ENCODE measurements at places on chromosomes 2 and 18.
A peak's percentile ranks its signal among the peaks of the same experiment; 100 is the strongest.

DNA sequence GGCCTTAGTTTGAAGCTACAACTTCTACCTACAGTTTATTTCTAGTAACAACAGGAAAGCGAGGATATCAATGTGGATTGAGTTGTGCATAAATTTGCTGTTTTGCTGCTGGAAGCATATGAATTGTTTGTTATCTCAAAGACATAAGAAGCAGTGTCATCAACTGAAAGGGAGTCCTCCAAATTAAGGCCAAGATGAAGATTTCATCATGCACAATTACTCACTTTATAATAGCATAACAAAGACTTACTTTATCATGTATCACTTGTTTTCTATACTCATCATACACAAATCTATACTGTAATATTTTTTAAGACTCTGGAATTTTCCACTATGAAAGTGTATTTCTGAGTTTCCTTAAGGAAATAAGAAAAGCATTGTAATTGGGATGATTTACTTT, 136.1 kb upstream of the FANCL start:
- no peak for DNase-seq

DNA sequence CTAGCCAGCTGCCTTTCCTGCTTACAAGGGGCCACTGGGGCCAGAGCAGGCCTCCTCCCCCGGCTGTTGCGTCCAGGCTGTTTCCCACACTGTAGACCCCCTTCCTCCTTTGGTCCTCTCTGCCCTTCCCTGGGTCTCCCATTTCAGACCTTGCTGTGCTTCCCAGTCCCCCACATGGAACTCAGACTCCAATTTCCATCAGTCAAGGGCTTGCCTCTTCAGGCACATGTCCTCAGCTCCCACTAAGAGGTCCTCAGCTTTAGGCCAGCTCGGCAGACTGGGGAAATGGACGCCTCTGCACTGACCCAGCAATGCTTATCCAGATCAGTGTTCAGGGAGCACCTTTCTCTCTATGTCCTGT, 98.0 kb upstream of the BZW1 start:
- peak; percentile 1 for DNase-seq

DNA sequence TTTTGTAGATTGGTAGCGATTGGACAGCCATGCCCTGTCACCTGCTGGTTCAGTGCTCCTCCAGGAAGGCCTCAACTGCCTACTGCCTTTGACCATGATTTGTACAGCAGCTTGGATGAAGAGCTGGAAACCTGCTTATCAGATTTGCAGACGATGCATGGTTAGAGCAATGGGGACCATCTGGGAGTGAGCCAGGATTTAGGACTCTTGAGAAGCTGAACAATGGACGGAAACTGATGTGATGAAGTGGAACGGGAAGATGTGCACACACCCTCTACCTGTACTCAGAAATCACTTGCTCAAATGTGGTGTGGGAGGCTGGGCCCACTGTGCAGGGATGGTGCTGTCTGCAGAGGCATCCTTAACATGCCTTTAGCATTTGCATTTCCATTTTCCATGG, 57.2 kb downstream of the NCK2 start:
- no peak for DNase-seq

DNA sequence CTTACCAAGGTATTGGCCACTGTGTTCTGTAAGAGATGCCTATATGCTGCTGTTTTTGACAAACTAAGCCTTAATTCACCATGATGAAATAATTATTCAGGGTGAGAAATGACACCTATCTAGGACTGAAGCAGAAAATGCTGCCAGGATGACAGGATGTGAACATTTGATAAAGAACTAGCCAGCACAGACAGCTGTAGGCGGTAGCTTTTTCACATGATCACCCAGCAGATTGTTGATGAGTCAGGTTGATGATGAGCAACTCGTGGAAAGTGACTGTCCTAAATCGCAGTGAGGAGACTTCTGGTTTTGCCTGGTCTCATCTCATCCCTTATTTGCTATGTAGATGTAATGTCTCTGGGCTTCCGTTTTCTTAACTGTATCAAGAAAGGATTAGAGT, 144.1 kb downstream of the PRPF40A start:
- no peak for DNase-seq

DNA sequence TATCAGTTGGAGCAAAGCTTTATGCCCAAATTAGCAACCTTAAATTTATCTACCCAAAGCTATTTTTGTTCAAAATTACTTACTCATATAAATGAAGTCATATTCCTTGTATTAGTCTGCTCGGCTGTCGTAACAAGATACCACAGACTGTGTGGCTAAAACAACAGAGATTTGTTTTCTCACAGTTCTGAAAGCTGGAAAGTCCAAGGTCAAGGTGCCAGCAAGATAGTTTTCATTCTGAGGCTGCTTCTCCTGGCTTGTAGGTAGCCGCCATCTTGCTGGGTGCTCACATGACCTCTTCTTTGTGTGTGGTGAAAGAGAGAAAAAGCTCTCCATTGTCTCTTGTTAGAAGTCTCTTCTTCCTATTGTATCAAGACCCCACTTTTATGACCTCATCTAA, 15.7 kb upstream of the DPP10 start:
- no peak for DNase-seq

DNA sequence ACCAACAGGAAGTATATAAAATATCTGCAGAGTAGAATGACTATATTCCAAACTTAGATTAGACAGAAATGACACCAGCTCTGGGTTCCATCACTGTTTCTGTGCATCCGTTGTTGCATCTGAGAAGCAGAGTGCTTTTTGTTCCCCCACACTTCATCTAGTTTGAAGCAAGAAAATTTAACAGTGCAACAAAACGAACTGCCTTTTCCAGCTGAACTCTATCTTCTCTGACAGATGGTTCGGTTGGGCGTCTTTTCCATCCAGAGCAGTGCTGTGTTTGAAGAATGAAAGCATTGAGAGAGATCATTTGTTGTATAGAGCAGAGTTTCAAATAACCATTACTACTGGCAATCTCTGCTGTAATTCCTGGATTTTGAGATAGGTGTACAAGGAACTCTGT, 757.5 kb downstream of the DPP10 start:
- no peak for DNase-seq

GRCh38 chr2:229456091-229456490, 185.0 kb upstream of the PID1 start:
- DNase-seq: no peak

DNA sequence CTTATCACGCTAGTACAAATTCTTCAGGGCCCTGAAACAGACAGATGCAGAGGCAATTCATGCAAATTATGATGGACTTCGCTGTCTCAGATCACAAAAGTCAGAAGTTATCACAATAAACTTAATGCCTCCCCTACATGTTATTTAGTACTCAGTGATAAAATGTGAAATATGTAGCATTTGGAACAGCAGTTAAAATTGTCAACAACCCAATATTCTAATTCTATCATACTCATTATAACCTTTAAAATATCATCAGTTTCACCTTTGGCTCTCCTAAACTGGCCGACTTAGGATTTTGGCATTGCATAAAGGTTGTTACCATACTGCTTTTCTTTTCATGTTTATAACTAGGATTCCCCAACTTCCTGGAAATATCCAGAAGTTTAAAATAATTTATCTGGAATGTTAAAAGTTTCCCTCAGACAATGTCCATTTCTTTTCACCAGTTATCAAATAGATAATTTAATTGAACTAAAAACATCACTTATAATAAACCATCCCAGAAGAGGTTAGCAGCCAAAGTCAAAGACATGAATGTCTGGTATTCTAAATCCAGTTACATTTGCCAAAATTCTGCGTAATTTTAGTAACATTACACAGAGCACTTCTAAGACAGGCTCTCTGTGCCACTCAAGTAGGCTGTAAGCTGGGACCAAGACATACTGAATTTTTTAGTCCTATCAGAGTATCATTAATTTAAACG, 239.8 kb downstream of the RBM43 start:
- DNase-seq: no peak

GRCh38 chr2:43191947-43192516, 34.4 kb downstream of the ZFP36L2 start:
- no peak for DNase-seq

DNA sequence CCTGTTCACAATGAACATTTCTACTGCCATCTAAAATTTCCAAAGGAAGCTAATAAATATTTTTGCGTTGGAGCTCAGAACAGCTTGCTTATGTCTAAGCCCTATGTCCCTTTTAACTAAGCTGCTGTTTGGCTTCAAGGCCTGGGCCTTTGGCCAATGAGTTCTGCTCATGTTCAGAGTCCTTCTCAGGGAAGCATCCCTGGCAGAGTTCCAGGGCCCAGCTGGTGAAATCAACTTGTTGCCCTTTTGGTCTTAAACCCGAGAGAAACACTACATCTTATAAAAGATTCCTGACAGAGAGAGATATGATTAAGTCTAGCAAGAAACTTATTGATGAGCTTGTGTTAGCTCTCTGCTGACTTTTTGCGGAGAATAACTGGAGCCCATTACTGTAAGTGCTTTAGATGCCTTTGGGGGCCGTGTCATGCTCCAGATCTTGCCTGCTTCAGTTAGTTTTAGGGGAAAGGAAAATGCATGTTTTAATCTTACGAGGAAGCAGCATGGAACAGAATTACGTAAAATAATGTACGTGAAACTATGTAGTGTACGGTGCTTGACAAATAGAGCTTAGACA, 102.5 kb upstream of the NOSTRIN start:
- no peak for DNase-seq

- no peak for DNase-seq
These were observed 586.6 kb upstream of the KLHL29 start for GRCh38 chr2:22798386-22798785.

DNA sequence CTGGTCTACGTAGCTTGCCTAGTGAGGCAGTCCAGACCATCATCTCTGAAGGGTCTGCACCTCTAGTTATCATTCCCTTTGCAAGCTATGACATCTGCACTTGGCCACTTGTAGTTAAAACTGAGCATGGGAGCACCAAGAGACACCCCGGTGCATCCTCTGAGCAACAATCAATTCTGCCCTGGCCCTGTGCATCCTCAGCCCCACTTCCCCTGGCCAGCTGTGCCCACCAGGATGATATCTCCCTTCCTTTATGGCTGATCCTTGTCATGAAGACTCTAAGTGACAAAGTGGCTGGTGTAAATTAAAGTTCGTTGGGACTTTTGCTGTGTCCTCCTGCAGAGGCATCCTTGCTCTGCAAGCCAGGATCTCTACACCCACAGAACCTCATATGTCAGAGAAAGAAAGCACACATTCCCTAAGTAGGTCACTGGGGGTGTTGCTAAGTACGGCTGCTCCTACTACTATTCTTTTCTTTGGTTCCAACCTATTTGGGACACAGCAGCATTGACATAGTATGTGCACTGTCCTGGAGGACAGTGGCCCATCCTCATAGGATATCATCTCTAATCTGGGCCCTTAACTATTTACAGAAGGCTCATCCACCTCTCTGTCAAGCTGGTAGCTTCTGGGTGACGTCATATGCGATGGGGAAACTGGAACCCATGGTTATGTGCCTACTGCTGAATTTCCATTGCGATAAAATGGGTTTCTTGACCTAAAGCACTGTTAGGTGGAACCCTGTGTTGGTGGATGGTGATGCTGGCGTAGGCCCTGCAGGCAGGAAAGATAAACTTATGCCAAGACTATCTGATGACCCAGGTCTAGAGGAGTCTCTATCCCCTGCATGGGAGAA, 384.3 kb upstream of the ID2 start:
- no peak for DNase-seq

DNA sequence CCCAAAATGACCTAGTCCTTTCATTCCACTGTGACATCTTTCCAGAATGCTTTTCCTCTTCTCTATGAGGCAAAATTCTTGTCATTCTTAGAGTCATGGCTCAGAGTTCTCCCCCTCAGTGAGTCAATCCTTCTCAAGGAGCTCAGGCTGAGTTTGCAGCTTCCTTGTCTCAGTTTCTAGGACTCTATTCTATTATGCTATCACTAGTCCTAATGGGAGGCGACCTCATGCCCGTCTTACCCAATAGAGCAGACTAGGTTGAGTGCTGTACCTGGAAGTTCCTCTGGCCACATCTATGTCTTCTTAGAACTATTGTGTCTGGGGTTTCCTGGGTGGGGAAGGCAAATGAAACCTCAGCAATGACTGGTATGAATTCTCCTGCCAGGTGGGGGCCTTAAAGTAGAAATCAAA, 51.5 kb downstream of the HAUS1 start:
- no peak for DNase-seq

DNA sequence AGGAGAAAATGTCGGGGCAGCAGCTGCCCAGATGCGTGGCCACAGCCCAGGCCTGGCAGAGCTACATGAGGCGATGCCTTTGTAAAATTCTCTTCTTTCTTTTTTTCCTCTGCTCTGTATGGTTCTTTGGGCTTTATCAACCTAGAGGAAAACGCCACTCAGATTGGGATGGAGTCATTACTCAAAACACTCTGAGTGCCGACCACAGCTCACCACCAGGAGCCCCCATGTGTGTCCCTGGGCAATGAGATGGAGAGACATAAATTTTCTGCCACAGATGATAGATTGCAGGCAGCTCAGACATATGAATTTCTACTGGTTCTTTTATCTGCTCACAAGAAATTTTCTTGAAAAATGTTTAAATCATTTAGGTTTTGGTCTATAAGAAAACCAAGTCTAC, 56.0 kb downstream of the PARD6G start:
- no peak for DNase-seq

GRCh38 chr2:191226196-191226595, 19.0 kb upstream of the MYO1B start:
- DNase-seq: no peak

DNA sequence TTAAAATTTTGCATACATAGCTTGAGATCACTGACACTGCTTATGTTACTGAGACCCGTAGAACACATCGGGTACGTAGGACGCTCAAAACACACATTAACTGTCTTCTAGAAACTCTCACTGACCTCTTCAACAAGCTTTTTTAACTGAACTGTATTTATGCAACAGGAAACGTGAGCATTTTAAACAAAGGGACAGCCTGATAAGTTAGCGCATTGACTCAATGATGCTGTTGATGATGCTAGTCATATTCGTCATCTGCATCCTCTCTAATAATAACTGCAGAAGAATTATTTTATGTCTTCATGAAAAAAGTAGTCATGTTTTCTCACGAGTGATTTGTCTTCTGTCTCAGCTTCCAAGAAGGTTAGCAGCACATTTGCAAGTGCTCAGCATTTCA, 824.0 kb downstream of the DCDC2C start:
- no peak for DNase-seq
